Stimulated activated CD4-positive, alpha-beta T cell treated with anti-CD3 and anti-CD28 coated beads, Interleukin-4, amount 100 ng/mL, for 1 hour (primary cell): ENCODE measurements at places on chromosomes 6 and 20.

DNA sequence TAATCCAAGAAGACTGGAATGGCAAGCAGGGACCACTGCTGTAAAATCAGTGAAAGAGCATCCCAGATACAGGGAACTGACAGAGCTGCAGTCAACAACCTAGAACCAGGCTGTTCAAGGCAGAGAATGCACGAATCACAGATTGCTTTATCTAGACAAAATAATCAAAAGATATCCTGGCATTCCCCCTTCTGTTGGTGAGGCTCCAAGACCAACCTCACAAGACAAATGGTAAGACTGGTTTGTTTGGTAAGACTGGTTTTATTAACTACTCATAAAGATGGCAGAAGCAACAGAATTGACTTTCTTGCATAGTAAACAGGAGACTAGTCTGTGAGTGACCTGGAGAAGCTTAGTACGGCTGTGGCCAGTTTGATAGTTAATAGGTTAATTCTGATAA is 88.8 kb upstream of the AHI1 start:
- DNase-seq: no peak

DNA sequence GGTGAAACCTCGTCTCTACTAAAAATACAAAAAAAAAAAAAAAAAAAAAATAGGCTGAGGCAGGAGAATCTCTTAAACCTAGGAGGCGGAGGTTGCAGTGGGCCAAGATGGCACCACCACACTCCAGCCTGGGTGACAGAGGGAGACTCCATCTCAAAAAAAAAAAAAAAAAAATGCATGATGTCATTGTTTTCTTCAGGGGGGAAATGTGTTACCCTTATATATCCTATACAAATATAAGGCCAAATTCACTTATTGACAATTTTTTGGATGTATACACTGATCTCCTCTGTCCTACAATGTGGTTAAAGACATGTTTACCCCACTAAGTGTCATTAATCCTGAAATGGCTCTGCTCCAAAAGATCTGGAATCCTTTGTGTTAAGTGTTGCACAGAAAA is 73.1 kb downstream of the TPBG start:
- no peak for DNase-seq

DNA sequence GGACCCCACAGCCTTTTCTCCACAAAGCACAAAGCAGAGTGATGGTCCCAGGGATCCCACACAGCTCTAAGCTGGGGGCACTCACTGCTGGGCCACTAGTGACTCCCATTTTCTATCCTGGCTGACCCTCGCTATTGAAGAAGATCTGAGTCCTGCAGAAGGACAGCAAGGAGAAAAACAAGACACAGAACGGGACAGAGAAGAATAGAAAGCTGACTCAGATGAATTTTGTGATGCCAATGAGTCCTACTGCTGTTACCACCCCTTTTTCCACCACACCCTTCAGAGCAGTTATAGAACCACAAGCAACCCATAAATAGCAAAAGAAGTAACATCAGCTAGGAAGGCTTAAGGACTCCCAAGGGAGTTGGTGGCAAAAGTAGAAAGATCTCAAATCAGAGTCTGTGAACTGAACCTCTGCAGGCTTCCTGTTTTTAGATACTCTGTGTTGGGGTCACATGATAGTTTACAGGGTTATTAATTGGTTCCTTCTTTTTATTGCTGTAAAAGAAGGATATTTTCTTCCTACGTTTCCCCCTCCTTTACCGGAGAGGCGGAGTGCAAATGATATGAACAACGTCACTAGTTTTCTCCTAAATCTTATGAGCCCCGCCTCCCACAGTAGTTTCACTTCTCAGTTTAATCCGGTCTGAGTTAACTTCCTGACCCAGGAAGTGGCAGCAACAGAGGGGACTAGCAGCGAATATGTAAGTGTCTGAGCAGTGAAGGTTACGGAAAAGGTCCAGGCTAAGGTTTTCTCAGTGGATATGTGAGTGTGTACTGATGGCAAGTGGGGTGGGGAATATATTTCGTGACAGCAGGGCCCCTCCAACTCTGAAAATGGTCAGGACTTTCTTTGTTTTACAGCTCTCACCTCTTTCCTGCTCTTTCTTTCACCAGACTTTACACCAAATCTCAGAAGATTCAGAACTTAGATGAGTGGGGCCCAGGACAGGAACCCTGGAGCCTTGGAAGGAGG is at the start of gene TRIM38:
Gene TRIM38 (plus strand): TSS at position 654 of the 979 bp plus-strand sequence. CDS start 3,721 bp downstream, outside the sequence.
- peak; percentile 41 for DNase-seq

DNA sequence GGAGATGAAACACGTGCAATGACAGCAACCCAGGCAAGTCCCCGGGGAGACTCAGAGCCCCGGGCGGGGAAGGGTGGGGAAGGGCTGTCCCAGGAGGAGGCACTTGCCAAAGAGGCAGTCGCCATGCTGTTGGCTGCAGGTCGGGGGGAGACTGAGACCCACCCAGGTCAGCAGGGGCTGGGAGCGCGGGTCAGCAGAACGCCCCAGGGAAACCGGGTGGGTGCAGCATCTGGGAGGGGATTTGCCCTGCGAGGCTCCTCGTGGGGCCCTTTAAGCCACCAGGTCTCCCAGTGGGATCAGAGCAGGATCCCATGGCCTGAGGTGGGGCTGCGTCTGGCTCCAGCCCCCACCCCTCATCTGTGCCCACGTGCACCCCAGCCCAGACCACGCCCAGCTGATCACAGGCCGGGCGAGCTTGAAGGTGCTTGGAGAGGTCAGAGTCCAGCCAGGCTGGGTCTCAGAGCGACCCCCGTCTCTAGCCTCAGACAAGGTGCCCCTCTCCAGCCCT is 65.5 kb downstream of the YTHDF1 start:
- no peak for DNase-seq
